Adrenal gland (tissue), 19 donors: ENCODE measurements at places on chromosomes 7 and 10. TPM values are rescaled to one million over a fixed set of nuclear protein-coding genes. Genes with fewer than 3 reads are reported as not detected.
A peak's percentile ranks its signal among the peaks of the same experiment; 100 is the strongest.

DNA sequence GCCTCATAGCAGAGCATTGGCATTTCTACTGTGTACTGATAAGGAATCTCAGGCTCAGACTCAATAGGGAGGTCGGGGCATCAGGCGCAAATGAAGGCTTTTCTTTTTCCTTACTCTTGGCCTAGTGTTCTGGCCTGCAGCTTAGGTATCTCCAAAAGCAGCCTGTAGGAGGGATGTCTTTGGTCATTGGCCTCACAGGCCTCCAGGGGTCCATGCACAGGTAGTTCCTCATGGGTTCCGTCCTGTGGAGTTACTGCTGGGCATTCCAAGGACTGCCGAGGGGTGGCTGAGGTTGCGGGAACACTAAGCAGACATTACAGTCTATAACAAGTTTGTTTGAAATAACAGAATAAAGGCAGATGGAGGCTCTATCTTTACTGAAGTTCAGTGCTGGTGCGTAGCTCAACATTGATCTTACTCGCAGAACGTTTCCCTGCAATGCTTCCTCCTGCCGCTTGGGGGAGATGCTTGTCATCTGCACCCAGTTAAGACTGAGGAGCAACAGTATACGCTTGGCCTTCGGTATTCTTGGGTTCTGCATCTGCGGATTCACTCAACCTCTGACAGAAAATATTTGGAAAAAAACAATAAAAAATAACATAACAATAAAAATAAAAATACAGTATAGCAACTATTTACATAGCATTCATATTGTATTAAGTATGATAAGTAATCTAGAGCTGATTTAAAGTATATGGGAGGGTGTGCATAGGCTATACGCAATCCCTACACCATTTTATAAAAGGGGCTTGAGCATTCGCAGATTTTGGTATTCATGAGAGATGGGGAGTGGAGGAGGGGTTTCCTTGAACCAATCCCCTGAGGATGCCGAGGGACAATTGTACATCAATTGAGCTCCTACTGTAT is 58.9 kb downstream of the SH2D4B start:
- DNase-seq = peak; percentile 30

GRCh38 chr10:112753961-112754411 is 196.1 kb upstream of the TCF7L2 start:
- DNase-seq = no peak

GRCh38 chr7:133475655-133476054 is 222.8 kb downstream of the EXOC4 start:
- no peak for DNase-seq

DNA sequence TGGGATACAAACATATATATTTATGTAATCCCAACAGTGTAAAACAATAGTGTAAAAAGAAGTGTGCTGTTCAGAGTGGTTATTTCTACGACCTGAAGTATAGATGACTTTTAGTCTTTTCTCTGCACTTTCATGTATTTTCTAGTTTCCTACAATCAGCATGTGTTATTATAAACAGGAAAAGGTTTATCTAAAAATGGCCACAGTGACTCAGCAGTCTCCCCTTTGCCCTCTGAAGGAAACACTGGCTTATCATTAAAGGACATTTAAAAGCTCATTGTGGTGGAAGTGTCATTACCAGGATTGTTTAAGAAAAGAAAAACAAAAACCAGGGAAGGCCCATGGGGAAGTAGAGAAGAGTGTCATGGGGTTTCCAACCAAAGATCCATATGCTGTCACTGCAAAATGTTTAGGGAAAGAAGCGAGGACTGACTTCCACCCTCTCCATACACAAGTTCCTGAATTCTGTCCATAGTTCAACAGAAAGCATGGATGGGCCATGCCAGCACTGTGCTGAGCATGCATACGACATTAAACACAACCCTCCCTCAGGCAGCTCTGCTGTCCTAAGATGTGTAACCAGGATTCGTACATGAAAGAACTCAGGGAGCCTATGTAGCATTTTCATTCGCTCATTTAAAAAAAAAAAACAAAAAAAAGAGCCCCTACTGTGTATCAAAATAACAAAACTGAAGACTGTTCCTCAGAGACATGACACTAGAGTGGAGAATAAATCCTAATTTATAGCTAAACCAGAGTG is 10.2 kb downstream of the CYREN start:
- peak; percentile 46 for DNase-seq

The CLCN1 gene
- not detected for total RNA-seq

The JCAD gene
- total RNA-seq = 27.2 TPM

The SPDYE6 gene
- 0.11 TPM for total RNA-seq
